T-helper 1 cell (primary cell): ENCODE measurements at places on chromosomes 5 and 9.

DNA sequence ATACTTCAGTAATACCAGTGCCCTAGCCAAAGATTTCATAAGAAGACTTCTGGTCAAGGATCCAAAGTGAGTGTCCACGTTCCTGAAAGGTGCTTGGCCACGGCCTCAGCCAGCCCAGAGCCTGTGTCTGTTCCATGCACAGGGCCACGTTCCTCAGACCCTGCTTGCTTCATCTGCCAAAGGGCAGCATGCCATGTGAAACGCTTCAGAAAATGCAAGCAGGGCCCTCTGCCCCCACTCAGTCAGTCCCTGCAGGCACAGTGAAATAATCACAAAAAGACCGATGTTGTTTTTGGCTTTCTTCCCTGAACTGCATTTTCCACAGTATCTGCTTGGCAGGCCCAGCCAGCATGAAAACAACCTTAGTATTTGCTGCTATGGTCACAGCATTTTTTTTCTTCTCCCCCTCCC is 85.5 kb upstream of the CTSL start:
- no peak for DNase-seq

GRCh38 chr5:79588696-79589095 is 23.5 kb upstream of the TENT2 start:
- DNase-seq, result no peak

GRCh38 chr5:22076586-22076985 is 776.6 kb downstream of the CDH12 start:
- no peak for DNase-seq

DNA sequence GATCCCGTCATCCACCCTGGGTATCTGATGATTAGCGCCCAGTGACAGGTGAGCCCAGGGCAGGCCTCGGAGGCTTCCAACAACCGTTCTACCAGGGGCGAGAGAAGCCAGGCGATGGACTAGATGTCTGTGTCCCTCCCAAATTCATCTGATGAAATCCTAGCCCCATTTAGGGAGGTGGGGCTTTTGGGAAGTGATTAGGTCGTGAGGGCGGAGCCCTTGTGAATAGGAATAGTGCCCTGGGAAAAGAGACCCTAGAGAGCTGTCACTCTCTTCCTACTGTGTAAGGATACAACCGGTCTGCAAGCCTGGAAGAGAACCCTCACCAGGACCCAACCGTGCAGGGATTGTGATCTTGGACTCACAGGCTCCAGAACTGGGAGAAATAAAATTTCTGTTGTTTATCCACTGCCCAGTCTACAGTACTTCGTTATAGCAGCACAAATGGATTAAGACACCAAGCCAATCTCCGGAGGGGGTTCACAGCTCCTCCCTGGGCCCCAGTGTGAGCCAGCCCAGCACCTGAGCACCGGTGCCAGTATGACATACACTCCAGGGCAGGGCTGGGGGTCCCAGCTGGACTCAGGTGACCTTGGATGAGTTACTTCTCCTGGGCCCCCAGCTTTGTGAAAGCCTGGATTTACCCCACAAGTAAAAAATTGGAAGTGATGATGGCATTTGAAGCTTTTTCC is 162.2 kb downstream of the DAB2IP start:
- DNase-seq, result no peak

DNA sequence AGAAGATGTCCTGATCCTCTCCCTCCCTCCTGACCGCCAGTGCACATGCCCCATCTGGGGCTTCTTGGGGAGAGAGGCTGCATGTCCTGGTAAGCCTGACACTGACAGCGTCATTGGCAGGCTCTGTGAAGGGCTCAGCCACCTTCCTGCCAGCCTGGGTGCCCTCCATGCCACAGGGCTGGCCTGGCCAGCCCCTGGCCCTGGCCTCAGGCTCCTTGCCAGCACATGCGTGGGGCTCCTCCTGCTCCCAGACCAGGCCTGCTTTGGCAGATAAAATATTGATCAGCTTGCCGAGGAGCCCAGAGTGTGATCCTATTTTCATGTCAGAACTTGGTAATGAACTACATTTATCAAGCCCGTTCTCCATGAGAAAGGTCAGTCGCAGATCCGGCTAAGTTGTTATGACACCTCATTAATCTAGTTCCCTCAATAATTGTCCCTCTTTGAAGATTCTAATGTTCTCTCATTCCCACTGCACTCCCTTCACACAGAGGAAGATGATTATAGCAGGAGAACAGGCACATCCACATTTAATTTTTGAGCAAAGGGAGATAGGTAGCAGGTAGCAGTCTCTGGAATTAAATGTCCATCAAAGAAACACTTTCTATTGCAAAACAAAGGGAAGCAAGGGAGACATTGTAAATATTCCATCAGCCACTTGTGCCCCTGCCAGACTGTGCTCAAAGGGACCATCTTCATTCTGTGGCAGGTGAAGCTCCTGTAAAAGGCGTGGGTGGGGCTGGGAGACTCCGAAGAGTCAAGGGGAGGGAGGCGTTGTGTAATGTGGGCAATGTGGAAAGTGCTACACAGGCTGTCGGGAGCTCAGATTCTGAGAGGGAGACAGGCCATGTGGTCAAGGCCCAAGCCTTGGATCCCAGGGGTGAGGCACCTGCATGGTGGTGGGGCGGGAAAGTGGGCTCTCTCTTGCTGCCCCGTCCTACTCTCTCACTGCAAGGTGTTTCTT is 272.0 kb downstream of the HSPA4 start:
- DNase-seq, result no peak

DNA sequence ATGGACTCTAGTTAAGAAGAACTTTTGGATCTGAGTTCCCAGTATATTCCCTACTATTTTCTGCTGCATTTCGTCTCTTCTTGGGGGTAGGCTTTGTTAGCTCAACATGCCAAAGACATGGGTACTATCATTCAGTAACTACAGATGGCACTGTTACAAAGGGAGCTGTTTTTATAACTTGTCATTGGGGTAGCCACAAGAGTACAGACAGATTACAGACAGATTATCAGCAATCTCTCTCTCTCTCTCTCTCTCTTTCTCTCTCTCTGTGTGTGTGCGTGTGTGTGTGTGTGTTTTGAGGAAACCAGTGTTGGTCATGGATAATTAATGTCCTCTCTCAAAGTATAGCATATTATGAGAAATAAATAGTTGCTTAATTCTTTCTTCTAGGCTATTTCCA is 116.1 kb downstream of the WDR70 start:
- DNase-seq, result no peak

- DNase-seq, result no peak
These were observed 27.0 kb downstream of the CCNJL start for GRCh38 chr5:160285316-160285715.

DNA sequence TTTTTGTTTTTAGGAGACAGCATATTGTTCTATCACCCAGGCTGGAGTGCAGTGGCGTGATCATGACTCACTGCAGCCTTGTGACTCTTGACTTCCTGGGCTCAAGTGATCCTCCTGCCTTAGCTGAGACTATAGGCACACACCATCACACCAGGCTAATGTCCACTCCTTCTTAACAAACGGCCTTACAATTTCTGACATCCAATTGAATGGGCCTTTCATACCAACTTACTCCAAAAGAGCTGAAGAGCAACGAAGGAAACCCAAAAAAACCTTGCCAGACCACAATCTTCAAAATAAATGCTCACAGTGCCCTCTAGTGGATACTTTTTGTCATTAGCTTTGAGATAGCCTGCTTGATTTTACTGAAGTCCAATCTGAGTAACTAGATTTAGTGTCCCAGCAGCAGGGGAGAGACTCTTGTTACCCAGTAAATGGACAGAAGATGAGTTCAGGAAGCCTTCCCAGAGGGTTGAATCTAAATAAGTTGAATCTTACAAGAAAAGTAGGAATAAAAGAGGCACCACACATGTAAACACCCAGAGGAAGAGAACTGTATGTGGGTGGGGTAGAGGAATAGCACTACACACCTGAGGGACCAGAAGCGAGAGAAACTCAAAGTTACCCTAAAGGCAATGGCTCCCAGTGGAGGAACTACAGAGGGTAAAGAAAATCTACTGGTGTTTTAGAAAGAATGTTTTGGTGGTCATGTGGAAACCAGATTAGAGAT is 9.3 kb downstream of the ZNF622 start:
- DNase-seq, result peak; percentile 67

DNA sequence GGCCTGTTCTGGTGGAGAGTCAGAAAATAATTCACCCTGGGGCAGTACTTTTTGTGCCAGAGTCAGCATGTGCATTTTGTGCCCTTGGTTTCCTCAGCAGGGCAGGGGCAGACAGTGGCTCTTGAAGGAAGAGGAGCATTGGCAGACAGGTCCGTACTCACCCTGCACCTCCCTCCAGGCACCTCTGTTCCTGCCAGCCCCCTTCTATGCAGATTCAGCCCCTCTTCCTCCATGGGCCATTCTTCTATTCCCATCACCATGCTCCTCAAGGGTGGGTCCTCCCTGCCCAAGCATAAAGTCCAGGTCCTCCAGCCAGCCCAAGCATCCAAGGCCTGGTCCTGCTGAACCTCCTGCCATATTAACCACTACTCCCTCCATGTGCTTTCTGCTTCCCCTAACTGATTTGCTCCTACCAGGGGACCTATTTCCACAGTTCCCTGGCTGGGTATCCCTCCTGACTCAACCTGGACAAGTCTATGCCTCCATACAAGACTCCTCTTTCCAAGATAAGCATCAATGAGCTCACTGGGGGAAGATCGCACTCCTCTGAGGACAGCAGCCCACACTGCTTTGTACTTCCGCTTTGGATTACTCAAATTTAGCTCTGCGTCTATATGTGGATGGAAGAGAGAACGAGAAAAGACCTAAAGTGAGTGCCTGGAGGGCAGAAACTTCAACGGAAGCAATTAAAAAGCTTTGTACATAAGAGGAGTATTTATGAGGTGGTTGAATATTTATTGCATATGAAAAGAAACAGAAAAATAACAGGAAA is 9.3 kb upstream of the ACSL6 start:
- DNase-seq, result no peak

GRCh38 chr9:115328677-115329076 is 210.7 kb upstream of the TNC start:
- no peak for DNase-seq

GRCh38 chr9:75181750-75182149 is 93.4 kb downstream of the OSTF1 start:
- no peak for DNase-seq

DNA sequence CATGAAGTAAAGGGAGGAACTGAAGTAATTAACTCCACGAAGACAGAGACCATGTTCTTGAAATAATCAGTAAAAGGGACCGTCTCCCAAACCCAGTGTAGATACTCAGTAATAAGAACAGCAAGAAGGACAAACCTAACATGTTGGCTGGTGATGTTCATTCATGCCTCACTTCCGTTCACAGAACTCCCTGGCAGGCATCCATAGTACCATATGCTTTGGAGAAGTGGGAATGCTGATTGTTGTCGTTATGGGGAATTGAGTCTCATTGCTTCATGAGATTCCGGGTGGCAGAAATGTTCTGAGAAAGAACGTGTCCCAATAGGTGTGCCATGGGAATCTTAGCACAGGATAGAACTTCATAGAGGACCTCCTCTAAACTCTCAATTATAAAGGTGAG is 452.3 kb downstream of the ZSWIM6 start:
- DNase-seq, result no peak

DNA sequence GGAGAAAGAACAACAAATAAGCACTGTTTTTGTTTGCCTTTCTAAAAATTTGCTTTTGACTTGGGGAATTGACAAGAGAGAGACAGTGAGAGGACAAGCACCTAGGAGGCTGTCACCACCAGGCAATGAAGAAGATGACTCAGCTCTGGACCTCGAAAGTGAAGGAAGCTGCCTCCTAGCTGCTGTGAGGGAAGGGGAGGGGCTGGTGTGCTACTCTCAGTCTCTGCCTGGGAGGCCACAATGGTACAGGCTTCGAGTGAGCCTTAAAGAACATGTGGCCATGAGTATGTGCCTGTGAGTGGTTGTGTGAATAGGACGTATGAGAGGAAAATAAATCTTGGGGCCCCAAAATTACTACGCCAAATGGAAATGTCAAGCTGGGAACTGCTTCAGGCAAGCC is 7.1 kb upstream of the PLK2 start:
- peak; percentile 65 for DNase-seq

DNA sequence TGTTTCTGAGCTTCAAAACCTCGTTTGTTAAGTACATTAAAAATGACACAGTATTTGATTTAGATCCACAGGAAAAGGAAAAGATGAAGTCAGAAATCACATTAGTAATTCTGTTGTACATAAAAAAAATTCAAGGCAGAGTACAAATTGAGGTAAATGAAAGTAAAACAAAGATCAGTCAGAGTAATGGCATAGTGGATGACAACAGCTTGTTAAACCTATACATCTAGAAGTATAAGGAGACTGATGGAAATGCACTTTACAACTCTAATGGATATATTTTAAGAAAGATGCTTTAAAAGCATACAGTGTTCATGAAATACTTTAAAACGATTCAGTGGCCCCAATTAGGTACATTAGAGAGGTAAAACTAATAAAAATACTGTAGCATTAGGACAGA is 631.3 kb upstream of the SEMA6A start:
- DNase-seq, result no peak

GRCh38 chr5:158908425-158909220 is 191.1 kb downstream of the EBF1 start:
- DNase-seq, result no peak

DNA sequence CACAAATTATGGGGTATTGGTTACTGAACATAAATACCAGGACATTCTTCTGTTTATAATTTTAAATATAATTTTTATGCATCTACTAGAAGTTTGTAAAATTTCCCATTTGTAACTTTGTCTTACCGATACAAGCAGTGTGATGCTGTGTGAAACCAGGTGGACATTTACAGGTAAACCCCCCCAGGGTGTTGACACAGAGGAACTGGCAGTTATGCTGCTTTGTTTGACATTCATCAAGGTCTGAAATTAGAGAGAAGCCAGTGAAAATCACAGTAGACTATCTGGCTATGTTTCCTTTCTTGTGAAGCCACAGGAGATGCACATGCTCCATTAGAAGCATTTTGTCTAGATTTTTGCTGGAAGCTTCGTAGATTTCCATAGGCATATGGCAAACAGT is 190.9 kb downstream of the SLC12A2 start:
- DNase-seq, result no peak

GRCh38 chr9:2153630-2154217 is 138.6 kb downstream of the SMARCA2 start:
- no peak for DNase-seq

GRCh38 chr9:134456756-134457305 is 130.6 kb downstream of the RXRA start:
- DNase-seq, result no peak

DNA sequence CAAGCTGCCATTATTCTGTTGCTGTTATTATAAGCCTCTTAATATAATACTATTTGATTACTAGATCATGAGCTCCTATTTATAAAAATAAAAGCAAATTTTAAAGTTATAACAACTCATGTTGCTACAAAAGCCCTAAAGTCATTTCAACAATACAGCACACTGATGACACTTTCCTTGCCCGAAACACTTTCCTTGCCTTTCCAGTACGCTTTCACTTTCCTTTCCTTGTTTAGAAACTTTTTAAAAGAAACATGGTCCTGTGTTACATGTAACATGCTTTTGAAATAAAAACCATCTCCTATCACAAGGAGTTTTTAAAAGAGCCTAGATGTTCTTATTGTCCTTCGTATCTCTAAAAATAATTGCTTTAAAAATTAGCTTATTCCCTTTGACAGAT is 688.4 kb downstream of the PTPRD start:
- DNase-seq, result no peak

GRCh38 chr5:123756318-123756665 is 244.3 kb downstream of the CSNK1G3 start:
- no peak for DNase-seq

GRCh38 chr5:42636425-42636824 is 120.2 kb upstream of the CCDC152 start:
- DNase-seq, result no peak
